GM18507 (cell line): ENCODE measurements at places on chromosomes 3 and 15.

GRCh38 chr3:181722156-181722555 lies 10.4 kb downstream of the SOX2 start:
- no peak for DNase-seq

DNA sequence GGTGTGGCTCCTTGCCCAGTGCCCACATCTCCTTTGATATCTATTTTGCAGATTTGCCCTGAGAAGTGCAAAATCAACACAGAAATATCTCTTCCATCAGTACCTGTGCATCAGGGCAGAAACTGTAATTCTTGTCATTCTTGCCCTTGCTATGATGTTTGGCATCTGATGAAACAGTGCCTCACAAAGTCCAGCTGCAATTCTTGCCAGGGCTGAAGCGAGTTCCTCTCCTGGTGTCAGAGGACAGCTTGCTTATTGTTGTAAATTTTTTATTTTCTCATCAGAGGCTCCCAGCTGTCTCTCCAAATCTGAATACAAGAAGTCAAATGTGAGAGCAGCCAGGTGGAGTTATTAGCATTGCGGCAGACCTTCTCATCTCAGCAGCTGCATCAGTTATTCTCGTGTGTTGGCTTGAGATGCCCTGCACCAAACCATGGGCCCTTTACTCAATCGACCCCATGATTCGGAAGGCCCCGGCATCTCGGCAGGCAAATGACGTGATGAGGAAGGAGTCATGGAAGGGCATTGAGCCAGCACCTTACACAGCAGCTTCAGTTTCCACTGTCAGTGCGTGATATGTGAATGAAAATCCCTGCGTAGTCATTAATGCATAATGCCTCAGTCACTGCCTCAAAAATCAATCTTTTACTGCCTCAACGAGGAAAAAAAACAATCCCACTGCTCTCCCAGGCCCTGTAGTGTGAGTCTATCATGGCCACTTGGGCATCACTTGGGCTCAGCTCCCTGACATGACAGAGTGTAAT lies 93.4 kb downstream of the CCNL1 start:
- no peak for DNase-seq

DNA sequence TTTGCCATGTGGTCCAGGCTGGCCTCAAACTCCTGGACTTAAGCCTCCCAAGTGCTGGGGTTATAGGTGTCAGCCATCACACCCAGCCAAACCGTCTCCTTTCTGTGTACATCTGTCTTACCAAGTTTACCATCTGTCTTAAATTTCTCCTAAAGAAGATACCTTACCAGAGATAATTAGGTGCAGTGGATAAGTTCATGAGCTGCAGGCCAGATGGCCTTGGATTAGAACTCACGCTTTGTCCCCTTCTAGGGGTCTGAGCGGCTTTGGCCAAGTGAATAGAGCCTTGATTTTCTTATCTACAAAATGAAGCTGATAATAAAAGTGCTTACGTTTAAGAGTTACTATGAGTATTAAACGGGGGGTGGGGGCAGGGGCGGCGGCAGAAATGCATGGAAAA lies 103.9 kb downstream of the SUCLG2 start:
- DNase-seq, result no peak

- DNase-seq, result no peak
Measured at GRCh38 chr3:14518432-14518802, 21.7 kb downstream of the GRIP2 start.

DNA sequence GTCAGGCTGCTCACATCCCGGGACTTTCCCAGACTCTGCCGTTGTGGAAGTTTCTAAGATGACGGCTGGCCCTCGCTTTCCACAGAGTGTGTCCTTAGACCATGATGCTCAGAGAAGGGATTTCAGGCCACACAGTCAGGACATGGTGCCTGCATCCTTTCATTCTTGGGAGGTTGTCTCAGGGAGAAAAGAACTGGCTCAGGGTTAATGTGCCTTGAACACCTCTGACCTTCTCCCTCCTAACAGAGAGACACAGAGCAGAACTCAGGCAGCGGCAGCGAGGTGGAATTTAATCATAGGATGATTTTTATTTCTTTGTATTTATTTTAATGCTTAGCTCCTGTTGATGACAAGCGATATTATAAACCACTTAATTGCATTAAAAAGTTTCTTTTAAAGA lies 96.9 kb upstream of the ATP2B2 start:
- DNase-seq, result no peak

DNA sequence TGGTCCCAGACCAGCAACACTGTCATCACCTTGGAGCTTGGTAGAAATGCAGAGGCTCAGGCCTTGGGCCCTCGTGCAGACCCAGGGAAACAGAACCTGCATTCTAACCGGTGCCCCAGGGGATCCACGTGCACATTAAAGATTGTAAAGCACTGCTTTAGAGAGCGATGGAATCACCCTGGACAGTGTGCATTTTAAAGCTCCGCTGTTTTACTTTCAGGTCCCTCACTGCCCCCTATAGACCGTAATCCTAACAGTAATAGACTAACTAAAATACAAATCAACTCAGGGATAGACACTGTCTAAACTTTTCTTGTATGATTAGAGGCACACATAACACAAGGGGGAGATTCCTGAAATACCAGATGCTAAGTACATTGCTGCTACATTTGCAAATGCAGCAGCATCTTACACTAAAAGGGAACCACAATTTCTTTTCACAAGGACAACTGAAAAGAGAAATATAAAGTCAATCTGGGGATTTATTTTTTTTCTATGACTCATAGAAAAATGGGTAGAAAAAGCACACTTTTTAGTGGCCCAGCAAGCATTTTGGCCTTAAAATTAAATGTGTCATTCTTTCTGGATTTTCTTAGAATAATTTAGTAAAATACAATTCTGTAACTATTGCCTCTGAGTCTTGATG lies 10.5 kb upstream of the SH3GL3 start:
- no peak for DNase-seq

DNA sequence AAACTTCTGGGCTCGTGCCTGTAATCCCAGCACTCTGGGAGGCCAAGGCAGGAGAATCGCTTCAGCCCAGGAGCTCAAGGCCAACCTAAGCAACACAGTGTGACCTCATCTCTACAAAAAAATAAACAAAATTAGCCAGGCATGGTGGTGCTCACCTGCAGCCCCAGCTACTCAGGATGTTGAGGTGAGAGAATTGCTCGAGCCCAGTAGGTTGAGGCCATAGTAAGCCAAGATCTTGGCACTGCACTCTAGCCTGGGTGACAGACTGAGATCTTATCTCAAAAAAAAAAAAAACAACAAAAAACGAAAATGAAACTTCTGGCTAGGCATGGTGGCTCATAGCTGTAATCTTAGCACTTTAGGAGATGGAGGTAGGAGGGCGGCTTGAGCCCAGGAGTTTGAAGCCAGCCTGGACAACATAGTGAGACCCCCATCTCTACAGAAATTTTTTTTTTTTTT lies 53.7 kb downstream of the PIK3CB start:
- no peak for DNase-seq
